ENCODE measurements at places on chromosomes 11 and 22. TPM values are rescaled to one million over a fixed set of nuclear protein-coding genes. Genes with fewer than 3 reads are reported as not detected.

DNA sequence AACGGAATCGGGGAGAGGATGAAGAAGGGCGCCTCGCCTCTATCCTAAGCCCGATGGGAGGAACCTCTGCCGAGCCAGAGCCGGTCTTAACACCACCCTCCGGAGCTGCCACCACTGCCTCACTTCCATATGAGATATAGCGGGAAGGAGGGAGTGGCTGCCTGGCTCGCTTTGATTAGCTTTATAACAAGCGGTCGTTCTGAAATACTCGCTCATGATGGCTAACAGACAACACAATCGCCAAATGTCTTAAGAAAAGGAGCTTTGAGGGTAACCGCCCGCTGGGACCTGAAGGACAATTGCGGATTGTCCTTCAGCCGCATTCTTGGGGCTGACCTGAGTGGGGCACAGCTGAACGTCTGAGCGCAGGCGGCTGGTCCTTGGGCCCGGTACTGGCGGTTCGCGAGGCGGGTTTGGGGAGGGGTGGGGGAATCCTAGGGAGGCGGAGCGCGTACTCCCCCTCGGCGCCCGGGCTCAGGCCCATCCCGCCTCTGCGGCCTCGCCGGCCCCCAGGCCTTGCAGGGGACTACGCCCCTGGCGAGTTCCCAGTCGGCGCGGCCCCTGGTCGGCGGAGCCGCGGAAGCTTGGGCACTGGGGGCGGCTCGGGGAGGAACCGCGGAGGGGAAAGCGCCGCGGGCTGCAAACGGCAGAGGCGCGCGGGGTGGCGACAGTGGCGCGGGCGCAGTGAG lies at the start of gene PLAAT5:
Gene PLAAT5, minus strand, starts transcription at position 617 of the 689 bp plus-strand sequence. Its CDS starts 133 bp downstream, at position 484.
- H3K27ac ChIP-seq, result no peak within 1 kb of the TSS
- peaks cover 44% of the 10 kb centered on the region for H3K27me3 ChIP-seq
- H3K4me1 ChIP-seq, result no peaks in the 10 kb centered on the region
- no peaks in the 10 kb centered on the region for H3K36me3 ChIP-seq

- no peaks in the 10 kb centered on the region for H3K36me3 ChIP-seq
- H3K27ac ChIP-seq, result no peak overlapping the region
- no peaks in the 10 kb centered on the region for H3K4me1 ChIP-seq
Observed at GRCh38 chr22:49540084-49540912, 287.4 kb downstream of the BRD1 start.

Gene UPK2
- not detected for total RNA-seq

Gene SYT9
- total RNA-seq, result not detected

Gene MAPK8IP2
- 0.38 TPM for total RNA-seq

Data from GM23248 (cell line).